Suppressor macrophage (primary cell): ENCODE measurements at places on chromosomes 12 and 14.

GRCh38 chr14:48398675-48399282, 723.4 kb upstream of the MDGA2 start:
- DNase-seq: peak; percentile 7

GRCh38 chr12:57219205-57219992, 2.8 kb downstream of the NXPH4 start:
- DNase-seq: no peak

DNA sequence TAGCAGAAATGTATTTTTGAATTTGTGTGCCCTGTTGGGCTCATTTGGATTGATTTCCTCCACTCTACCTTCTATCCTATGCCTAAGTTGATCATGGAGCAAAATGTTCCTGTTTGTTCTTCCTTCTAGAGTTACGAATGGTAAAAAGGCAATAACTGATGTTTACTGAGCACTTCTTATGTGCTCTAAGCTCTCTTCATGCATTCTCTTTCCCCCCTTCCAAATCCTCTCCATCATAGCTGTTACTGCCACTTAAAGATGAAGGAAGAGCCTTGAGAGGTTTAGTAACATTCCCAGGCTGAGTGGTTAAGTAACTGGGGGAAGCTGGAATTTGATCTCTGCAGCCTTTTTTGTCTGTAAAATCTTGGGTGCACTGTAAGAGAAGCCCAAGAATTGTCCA, 60.1 kb downstream of the CHST11 start:
- no peak for DNase-seq

DNA sequence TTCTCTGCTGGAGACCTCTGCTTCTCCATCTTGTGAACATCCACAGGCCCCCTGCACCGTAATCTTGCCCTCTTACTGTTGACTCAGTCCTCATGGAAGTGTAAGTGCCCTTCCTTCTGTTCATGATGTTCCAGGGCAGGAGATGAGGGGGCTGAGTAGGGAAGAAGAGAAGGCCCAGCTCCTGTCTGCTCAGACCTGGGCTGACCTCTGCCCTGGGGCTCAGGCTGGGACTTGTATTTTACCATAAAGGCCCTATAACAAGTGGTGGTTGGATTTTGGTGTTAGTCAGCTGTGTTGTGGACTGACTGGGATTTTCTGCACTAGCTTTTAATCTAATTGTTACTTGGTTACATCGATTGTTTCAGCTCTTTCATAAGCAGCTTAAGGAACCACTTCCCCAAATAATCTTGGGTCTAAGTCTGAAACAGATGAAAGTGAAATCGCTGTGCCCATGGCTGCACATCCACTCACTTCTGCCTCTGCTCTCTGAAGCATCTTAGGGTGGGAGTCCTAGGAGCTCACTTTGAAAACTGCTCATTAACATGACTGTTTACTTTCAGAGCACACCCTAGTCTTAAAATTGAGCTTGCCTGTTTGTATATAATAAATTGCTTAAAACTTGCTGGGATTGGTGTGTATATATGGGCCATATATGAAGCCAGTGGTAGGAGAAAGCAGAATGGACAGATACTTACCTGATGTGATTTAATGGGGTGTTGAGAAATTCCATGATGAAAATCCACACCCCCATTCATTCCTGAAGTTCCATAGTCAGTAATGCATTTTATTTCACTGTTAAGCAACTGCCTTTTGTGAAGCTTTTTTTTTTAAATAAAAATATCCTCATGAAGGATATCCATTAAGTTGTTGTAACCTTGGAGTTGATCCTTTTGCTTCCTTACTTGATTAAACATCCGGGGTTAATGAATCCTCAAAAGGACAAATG, 17.7 kb downstream of the C12orf71 start:
- peak; percentile 48 for DNase-seq

GRCh38 chr12:113727651-113728061, 238.5 kb downstream of the RBM19 start:
- no peak for DNase-seq

- DNase-seq: peak; percentile 5
Observed at GRCh38 chr14:32590157-32590556, 261.1 kb downstream of the AKAP6 start.

- no peak for DNase-seq
Observed at GRCh38 chr14:85041618-85042017, 488.3 kb upstream of the FLRT2 start.

- DNase-seq: no peak
Observed at GRCh38 chr14:87286191-87286590, 706.8 kb downstream of the GALC start.

GRCh38 chr12:101430456-101430855, 22.9 kb upstream of the ARL1 start:
- peak; percentile 80 for DNase-seq

- DNase-seq: no peak
Observed at GRCh38 chr14:22262881-22263280, 326.1 kb downstream of the DAD1 start.

DNA sequence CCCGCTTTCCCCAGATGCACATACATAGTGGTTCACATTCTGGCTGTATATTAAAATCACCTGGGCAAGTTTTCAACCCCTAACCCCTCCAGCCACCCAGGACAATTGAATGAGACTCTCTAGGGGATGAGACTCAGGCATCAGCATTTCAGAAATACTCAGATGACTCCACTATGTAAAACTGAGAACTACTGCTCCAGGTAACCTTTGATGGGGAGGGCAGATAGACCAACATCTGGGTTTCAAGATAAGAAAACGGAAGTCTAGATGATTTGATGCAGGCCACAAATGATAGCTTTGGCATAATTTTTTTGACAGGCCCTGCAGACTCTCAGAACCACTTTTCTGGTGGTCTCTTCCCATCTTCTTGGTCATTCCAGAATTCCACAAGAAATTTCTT, 341.1 kb downstream of the EMP1 start:
- no peak for DNase-seq
